ENCODE measurements at places on chromosomes 6 and 20.

GRCh38 chr20:31606804-31607639 lies 1.9 kb downstream of the ID1 start:
- ATAC-seq: no peak

DNA sequence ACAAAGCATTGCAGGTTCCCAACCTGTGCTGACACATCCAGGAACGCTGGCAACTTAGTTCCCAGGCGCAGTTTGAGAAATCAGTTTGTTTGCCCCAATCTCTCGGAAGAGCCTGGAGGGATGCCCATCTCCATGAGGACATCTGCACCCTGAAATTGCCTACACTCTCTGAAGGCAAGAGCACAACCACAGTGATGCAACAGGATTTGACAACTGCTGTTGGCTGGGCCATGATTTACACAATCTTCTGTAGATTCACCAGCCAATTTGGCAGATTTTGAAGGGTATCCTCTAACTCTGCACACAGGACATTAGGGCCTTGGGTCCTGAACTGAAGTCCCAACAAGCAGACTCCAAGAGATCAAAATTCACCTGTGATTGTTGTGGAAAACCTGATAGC lies 3.4 kb downstream of the APMAP start:
- no peak for ATAC-seq

GRCh38 chr6:55998576-55998975 lies 123.2 kb upstream of the BMP5 start:
- ATAC-seq: no peak

- no peak for ATAC-seq
Measured at GRCh38 chr6:71724456-71725125, 161.8 kb upstream of the RIMS1 start.

- no peak for ATAC-seq
Measured at GRCh38 chr6:80622641-80623040, 516.2 kb downstream of the BCKDHB start.

GRCh38 chr20:11372876-11373790 lies 544.6 kb upstream of the BTBD3 start:
- no peak for ATAC-seq

GRCh38 chr6:70849348-70850069 lies 107.4 kb downstream of the B3GAT2 start:
- ATAC-seq: no peak

DNA sequence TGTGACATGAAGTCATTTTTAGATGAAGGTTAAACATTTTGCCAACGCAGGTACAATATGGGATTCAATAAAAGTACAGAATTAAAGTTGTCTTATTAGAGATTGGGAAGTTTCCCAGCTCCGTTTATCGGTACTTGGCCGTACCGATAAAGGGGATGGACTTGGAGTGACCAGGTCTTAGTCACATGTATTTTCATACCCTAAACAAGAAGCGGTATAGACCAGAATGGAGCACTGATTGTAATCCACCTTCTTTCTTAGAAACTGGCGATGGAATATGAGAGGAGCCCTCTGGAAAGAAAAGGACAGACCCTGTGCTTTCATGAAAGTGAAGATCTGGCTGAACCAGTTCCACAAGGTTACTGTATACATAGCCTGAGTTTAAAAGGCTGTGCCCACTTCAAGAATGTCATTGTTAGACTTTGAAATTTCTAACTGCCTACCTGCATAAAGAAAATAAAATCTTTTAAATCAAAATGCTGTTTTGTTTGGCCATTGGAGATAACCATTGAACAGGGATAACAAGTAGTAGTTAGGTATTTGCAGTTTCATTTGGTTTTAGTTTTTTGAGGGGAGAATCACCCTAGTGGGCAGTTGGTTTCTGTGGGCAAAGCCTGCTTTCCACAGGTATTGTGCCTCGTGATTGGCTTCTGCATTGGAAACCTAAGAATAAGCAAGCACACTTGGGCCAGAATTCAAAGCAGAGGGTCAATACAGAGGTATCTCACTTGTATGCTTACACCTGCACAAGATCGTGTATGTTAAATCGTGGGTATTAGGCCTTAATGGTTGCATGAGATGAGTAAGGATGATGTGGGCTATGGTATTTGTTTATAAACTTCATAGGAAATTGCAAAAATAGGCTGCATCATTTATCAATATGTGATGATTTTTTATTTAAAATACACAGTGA lies 11.2 kb upstream of the ZNFX1 start:
- no peak for ATAC-seq

DNA sequence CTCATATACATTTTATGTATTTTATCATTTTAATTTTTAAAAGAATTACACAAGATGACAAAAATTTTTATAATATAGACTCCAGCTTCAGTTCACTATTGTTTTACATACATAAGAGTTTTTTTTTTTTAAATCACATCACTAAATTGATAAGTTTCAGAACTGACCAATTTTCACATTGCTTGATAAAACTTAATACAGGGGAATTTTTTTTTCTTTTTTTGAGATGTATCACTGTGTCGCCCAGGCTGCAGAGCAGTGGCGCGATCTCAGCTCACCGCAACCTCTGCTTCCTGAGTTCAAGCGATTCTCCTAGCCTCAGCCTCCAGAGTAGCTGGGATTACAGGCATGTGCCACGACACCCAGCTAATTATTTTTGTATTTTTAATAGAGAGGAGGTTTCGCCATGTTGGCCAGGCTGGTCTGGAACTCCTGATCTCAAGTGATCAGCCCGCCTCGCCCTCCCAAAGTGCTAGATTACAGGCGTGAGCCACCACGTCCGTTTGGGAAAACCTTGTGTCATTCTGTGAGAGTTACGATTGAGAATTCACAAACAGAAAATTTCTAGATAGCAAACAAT lies 36.6 kb upstream of the BTN3A2 start:
- no peak for ATAC-seq

DNA sequence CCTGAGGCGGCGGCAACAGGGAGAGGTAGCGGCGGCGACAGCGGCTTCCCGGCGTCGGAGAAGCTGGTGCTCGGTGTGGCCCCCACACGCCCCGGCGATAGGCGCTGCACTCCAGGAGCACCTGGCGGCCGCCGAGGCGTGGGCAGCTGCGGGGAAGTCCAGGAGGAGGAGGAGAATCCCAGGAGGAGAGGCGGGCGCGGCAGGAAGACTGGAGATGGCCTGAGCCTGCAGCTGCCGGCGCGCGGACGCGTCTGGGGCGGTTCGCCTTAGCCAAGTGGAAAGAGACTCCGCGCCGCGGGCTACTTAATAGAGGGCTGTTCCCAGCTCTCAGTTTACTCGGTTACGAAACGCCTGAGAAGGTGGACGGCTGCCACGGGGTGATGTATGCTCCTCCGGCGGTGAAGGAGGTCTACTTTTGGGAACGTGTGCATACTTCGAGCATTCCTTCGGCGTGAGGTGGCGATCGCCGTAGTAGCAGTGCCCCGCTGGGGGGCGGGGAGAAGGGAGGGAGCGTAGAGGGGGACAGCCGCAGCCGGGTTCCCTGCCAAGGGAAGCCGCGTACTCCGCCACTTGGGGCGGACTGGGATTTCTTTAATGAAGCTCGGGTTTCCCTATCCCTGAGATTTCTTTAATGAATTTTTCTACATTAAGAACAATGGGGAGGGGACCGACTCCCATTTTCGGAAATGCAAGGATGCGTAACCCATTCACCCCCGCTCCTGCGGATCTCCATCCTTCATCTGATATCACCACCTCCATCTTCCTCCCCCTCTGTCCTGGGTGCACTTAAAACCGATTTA lies at the start of gene COL12A1:
Gene COL12A1, minus strand, starts transcription at position 278 of the 800 bp plus-strand sequence. CDS start 3,261 bp downstream, outside the sequence.
- no peak for ATAC-seq

- ATAC-seq: no peak
Measured at GRCh38 chr6:109434456-109434855, 6.0 kb downstream of the PPIL6 start.

- no peak for ATAC-seq
Measured at GRCh38 chr6:133741375-133741861, 147.5 kb upstream of the TCF21 start.

GRCh38 chr20:31721408-31722256 lies 1.0 kb downstream of the BCL2L1 start:
- ATAC-seq: no peak

- no peak for ATAC-seq
Measured at GRCh38 chr6:155227046-155227445, 36.8 kb upstream of the CLDN20 start.

DNA sequence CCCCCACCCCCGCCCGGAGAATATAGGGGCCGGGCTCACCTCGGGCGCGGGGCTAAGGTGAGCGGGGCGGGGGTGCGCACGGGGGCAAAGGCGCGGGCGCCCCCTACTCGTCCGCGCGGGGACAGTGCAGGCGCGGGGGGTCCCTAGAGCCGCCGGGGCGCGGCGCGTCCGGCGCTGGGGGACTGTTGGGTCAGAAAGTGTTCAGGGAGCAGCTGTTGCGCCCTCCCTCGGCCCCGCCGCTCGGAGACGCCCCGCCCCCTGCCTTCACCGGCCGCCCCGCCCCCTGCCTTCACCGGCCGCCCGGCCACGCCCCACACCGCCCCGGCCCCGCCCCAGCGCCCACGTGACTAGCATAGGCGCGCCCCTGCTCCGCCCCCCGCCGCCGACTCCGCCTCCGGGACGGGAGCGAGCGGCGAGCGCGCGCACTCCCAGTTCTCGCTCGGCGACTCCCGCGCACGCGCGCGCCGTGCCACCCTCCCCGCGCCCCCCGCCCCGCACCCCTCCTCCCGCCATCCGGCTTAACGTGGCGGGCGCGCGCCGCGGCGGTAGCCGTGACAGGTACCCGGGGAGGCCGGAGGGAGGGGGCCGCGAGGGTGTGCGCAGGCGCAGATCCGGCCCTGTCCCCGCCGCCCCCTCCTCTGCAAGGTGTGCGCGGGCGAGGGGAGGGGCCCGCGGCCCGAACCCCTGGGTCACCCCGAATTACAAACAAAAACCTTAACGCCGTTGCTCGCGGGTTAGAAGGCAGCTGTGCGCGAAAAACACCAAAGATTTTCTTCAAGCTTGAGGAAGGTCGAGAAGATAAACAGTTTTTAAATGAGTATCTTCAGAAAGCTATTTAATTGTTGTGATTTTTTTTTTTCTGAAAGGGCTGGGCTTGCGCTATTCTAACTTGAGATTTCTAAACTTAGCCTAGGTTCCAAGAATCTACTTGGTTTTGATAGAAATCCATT lies 704 bp upstream of the ZNF217 start:
- ATAC-seq: peak; percentile 68
